Articular chondrocyte of knee joint (primary cell): ENCODE measurements at places on chromosomes 4 and X. TPM values are rescaled to one million over a fixed set of nuclear protein-coding genes. Genes with fewer than 3 reads are reported as not detected.

The MAGEA8 gene
- total RNA-seq, result not detected in 2 replicates

The PDCL2 gene
- total RNA-seq, result not detected in 2 replicates

The COL4A5 gene
- 0.13 and 0.86 TPM in 2 replicates for total RNA-seq

The RBM41 gene
- total RNA-seq, result 18.4 and 21.3 TPM in 2 replicates

The SYP gene
- total RNA-seq, result 0.22 and 0.39 TPM in 2 replicates

The SASH3 gene
- total RNA-seq, result not detected in 2 replicates

The CPLX1 gene
- 0.13 TPM in 1 of 2 replicates, not detected in the other for total RNA-seq

The CORIN gene
- 0.32 and 0.52 TPM in 2 replicates for total RNA-seq

The GPC4 gene
- 0.13 and 0.76 TPM in 2 replicates for total RNA-seq

The NFXL1 gene
- total RNA-seq, result 8.8 and 12.4 TPM in 2 replicates

The WNK3 gene
- 2.2 and 3.0 TPM in 2 replicates for total RNA-seq

The ADH1B gene
- total RNA-seq, result 2.4 and 3.2 TPM in 2 replicates
